Upper lobe of right lung (tissue), 1 donor: ENCODE measurements at places on chromosomes 1 and 21.
A peak's percentile ranks its signal among the peaks of the same experiment; 100 is the strongest.

DNA sequence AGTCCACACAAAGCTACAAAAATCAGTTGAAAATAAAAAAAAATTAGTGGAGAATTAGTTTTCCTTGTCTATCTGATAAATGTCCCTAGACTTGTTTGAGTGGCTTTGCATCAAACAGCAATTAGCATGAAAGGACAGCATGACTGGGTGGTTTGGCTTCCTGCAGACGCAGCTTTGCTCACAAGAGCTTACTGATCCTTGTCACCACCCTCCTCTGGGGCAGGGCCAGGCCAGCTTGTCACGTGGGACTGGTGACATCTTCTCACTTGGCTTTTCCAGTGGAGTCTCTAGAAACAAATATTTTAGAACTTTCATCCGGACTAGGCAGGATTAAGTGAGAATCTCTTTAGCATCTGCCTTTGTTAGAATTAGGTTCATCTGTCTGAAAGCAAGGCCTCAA is 76.0 kb upstream of the OLIG2 start:
- no peak for DNase-seq

- no peak for DNase-seq
Observed at GRCh38 chr1:108593448-108593847, 33.5 kb downstream of the EEIG2 start.

GRCh38 chr1:12477936-12478611 is 139.9 kb downstream of the DHRS3 start:
- DNase-seq, result peak; percentile 79

GRCh38 chr1:95304803-95305202 is 70.8 kb downstream of the RWDD3 start:
- no peak for DNase-seq
